Endothelial cell of umbilical vein (primary cell): ENCODE measurements at places on chromosomes 3 and 15. TPM values are rescaled to one million over a fixed set of nuclear protein-coding genes. Genes with fewer than 3 reads are reported as not detected.

GRCh38 chr3:187769771-187770170 is 24.5 kb upstream of the BCL6 start:
- H3K27me3 ChIP-seq: no peaks in the 10 kb centered on the region
- no peak overlapping the region for H3K27ac ChIP-seq
- H3K36me3 ChIP-seq: no peaks in the 10 kb centered on the region
- DNase-seq: no peak
- H3K4me3 ChIP-seq: no peak overlapping the region

GRCh38 chr15:57064033-57064432 is 145.6 kb downstream of the TCF12 start:
- H3K4me1 ChIP-seq: peaks cover 36% of the 10 kb centered on the region
- peaks cover 5% of the 10 kb centered on the region for H3K36me3 ChIP-seq
- no peak overlapping the region for H3K4me3 ChIP-seq
- H3K27ac ChIP-seq: no peak overlapping the region

DNA sequence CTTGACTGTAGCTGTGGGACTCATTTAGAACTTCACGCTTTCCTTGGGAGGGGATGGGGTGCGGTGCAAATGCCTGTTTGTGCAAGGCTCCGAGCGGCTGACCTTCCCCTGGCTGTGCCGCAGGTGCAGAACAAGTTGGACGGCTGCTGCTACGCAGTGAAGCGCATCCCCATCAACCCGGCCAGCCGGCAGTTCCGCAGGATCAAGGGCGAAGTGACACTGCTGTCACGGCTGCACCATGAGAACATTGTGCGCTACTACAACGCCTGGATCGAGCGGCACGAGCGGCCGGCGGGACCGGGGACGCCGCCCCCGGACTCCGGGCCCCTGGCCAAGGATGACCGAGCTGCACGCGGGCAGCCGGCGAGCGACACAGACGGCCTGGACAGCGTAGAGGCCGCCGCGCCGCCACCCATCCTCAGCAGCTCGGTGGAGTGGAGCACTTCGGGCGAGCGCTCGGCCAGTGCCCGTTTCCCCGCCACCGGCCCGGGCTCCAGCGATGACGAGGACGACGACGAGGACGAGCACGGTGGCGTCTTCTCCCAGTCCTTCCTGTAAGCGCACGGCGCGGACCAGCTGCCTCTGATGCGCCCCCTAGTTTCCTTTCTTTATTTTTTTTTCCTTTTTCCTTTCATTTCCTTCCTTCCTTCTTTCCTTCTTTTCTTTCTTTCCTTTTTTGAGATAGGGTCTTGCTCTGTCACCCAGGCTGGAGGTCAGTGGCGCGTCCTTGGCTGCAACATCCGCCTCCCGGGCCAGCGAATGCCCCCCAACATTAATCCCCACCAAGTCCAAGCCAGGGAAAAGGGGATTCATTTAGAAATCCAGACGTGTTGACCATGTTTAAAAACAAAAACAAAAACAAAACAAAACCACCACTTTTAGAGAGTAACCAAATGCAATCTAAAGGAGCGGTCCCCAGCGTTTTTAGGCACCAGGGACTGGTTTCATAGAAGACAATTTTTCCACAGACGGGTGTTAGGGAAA is 42.7 kb downstream of the EIF2AK4 start:
- H3K36me3 ChIP-seq: peaks cover 4% of the 10 kb centered on the region
- peak; percentile 70 for DNase-seq
- no peaks in the 10 kb centered on the region for H3K27me3 ChIP-seq

The GOLGA6L10 gene
- 3.9 and 4.4 TPM in 2 replicates for total RNA-seq

- H3K27me3 ChIP-seq: no peaks in the 10 kb centered on the region
- H3K4me1 ChIP-seq: no peaks in the 10 kb centered on the region
- no peaks in the 10 kb centered on the region for H3K36me3 ChIP-seq
- DNase-seq: no peak
- H3K4me3 ChIP-seq: no peak overlapping the region
Observed at GRCh38 chr3:161854232-161854771, 357.7 kb downstream of the OTOL1 start.

The CCR2 gene
- not detected in 2 replicates for total RNA-seq

DNA sequence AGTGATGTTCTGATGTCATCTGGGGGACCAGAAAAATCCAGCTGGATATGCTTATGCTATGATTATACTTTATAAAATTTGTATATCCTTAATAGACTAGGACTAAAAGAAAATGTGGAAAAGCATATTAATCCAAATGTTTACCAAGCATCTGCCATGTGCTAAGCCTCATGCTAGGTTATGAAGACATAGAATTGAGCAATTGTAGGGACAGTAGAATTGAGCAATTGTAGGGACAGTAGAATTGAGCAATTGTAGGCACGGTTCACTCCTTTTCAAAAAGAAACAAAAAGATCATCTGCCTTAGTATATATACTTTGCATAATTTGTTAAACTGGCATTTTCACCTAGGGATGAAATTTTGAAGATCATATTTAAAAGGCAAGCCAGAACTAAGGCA is 18.3 kb downstream of the ABHD5 start:
- no peak overlapping the region for H3K27ac ChIP-seq
- no peaks in the 10 kb centered on the region for H3K27me3 ChIP-seq
- peaks cover 20% of the 10 kb centered on the region for H3K4me1 ChIP-seq
- peaks cover 4% of the 10 kb centered on the region for H3K36me3 ChIP-seq

GRCh38 chr3:71119171-71119570 is 464.4 kb downstream of the FOXP1 start:
- no peak overlapping the region for H3K27ac ChIP-seq
- no peaks in the 10 kb centered on the region for H3K36me3 ChIP-seq
- H3K27me3 ChIP-seq: no peaks in the 10 kb centered on the region

DNA sequence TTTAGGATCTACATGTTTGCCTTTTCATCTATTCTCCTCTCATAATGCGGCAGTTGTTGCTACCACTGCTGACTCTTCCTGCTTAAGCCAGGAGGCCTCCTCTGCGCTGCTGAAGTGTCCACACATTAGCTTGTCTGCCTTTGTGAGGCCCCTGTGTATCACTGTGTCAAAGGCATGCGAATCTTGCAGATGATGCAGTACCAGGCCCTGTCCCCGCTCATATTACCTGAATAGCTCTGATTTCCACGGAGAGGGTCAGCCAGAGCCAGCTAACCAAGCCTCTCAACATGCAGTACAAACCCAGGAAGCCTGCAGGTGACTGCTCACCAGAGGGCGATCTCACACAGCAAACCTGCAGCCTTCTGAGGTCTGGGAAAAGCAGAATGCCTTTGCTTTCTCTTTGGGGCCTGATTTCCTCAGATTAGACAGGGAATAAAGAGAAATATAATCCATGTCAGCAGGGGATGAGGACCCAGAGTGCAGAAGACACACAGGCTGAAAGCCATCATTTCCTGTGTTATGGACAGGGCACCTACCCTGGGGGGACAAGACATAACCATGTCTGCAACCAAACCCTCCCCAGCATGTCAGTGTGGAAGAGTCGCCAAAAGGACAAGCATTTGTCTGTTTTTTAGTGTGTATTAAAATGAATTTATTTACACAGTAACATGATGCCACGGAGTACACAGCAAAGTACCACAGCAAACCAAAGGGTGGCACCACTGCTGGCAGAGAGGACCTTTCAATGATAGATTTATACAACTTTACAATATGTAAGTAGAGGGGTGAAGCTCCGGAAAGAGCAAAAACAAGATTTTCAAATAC is 36.8 kb upstream of the TSPAN3 start:
- no peak overlapping the region for H3K27ac ChIP-seq
- H3K4me3 ChIP-seq: no peak overlapping the region
- no peaks in the 10 kb centered on the region for H3K36me3 ChIP-seq

- DNase-seq: no peak
- H3K27me3 ChIP-seq: no peaks in the 10 kb centered on the region
- H3K4me3 ChIP-seq: no peak overlapping the region
Observed at GRCh38 chr3:180571831-180572598, 29.9 kb upstream of the TTC14 start.

The SV2B gene
- total RNA-seq: not detected in 2 replicates

DNA sequence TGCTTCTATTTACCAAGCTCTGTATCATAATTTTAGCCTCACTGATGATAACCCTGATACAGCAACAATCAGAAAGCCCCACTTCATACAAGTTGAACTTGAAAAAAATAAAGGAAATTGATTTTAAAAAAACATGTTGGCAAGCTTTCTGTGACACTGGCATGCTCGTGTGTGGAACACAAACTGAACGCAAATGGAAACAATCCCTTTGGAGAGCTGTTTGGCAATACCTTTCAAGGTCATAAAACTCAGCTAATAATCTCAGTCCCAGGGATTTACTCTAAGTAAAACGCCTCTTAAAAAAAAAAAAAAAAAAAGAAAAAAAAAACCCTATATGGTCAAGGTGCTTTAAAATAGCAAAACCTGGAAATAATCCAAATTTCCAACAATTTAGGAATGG is 166.7 kb upstream of the BCL6 start:
- no peaks in the 10 kb centered on the region for H3K4me1 ChIP-seq
- H3K27ac ChIP-seq: no peak overlapping the region
- DNase-seq: no peak
- H3K27me3 ChIP-seq: no peaks in the 10 kb centered on the region

DNA sequence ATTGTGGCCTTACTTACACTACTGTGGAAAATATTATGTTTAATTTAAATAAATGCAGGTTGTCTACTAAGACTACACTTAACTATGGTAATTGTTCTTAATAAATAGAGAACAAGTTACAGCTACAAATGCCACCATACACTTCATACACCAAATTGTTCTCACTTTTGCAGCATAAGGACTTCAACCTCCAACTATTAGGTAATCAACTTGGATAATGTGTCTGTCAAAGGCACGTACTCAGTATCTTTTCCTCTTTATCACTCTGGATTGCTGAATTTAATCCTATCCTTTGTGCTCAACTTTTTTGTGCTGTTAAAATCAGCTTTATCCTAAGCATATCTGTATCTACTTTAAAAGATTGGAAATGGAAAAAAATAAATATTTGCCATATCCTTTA is 41.6 kb upstream of the TMEM87A start:
- no peak overlapping the region for H3K27ac ChIP-seq
- H3K36me3 ChIP-seq: no peaks in the 10 kb centered on the region
- H3K4me1 ChIP-seq: no peaks in the 10 kb centered on the region
- no peak overlapping the region for H3K4me3 ChIP-seq
- no peaks in the 10 kb centered on the region for H3K27me3 ChIP-seq

- no peak overlapping the region for H3K4me3 ChIP-seq
- no peak for DNase-seq
- no peaks in the 10 kb centered on the region for H3K27me3 ChIP-seq
- no peaks in the 10 kb centered on the region for H3K4me1 ChIP-seq
- H3K27ac ChIP-seq: no peak overlapping the region
Observed at GRCh38 chr15:101049282-101049681, 130.1 kb downstream of the LRRK1 start.

GRCh38 chr3:32897981-32898623 is 53.3 kb upstream of the CCR4 start:
- no peaks in the 10 kb centered on the region for H3K4me1 ChIP-seq
- DNase-seq: no peak
- H3K27me3 ChIP-seq: peaks cover 26% of the 10 kb centered on the region
- no peaks in the 10 kb centered on the region for H3K36me3 ChIP-seq
- no peak overlapping the region for H3K27ac ChIP-seq
- H3K4me3 ChIP-seq: no peak overlapping the region

DNA sequence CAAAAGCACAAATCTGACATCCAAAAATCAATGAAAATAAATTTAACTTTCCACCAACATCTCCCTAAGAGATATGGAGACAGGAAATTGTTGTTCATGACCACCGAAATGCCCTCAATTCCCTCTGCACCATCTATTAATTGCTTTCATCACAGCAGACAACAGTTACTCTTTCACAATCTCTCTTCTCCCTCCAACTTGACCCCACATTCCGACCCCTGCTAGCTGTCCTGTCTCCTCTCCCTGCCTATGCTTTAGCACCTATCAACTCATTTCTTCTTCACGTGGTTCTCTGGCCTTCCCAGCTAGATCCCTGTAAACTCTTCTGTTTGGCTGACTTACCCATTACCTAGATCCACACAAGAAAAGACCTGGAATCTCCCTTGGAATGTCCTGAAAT is 173.9 kb upstream of the ADAMTS9 start:
- H3K4me1 ChIP-seq: no peaks in the 10 kb centered on the region
- H3K4me3 ChIP-seq: no peak overlapping the region
- DNase-seq: no peak
- no peak overlapping the region for H3K27ac ChIP-seq
- H3K36me3 ChIP-seq: no peaks in the 10 kb centered on the region
- no peaks in the 10 kb centered on the region for H3K27me3 ChIP-seq

The SRGAP3 gene
- total RNA-seq: not detected in 2 replicates

DNA sequence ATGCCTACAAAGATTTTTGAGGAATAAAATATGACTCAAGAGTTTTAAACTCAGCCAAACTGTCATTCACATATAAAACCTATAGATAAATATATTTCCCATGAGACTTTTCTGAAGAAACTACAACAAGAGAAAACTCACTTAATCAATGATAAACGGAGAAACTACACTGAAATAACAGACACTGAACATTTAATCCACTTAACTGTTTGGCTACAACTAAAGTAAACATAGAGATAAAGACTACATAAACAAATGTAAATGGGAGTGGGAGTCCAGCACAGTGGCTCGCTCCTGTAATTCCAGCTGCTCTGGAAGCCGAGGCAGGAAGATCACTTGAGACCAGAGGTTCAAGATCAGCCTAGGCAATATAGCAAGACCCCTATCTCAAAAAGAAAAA is 79.2 kb downstream of the MEX3B start:
- no peak overlapping the region for H3K27ac ChIP-seq
- no peaks in the 10 kb centered on the region for H3K4me1 ChIP-seq
- H3K36me3 ChIP-seq: no peaks in the 10 kb centered on the region
- no peak for DNase-seq

DNA sequence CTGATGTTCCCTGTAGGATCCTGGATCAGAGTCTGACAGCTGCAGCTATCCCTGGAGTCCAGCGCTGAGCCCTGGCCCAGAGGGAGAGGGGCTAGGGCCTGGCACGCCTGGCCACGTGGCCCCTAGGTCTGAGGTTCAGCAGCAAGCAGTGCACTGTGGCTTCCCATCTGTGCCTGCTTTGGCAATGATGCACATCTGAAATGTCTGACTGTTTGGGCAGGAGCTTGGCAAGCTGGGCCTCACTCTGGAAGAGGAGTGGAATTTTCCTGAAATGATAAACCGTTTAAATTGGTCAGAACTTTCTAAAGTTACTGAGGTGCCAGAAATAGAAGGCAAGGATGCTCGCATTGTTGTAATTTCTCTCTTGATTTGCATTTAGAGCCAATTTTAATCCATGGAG is 48.8 kb upstream of the MRPS22 start:
- H3K27me3 ChIP-seq: no peaks in the 10 kb centered on the region
- no peak for DNase-seq
- no peak overlapping the region for H3K4me3 ChIP-seq
- H3K27ac ChIP-seq: no peak overlapping the region
- no peaks in the 10 kb centered on the region for H3K4me1 ChIP-seq

The P2RY1 gene
- 1.7 and 1.9 TPM in 2 replicates for total RNA-seq

The UBAP1L gene
- total RNA-seq: 3.9 and 5.0 TPM in 2 replicates

GRCh38 chr3:189071446-189071845 is 100.3 kb upstream of the TPRG1 start:
- no peak overlapping the region for H3K4me3 ChIP-seq
- H3K4me1 ChIP-seq: no peaks in the 10 kb centered on the region
- H3K36me3 ChIP-seq: no peaks in the 10 kb centered on the region
- no peaks in the 10 kb centered on the region for H3K27me3 ChIP-seq
